Mucosa of gallbladder (tissue), 1 donor: ENCODE measurements at places on chromosomes 5 and 9. TPM values are rescaled to one million over a fixed set of nuclear protein-coding genes. Genes with fewer than 3 reads are reported as not detected.

- DNase-seq, result no peak
These were observed 11.3 kb downstream of the FOXD1 start for GRCh38 chr5:73437101-73437776.

DNA sequence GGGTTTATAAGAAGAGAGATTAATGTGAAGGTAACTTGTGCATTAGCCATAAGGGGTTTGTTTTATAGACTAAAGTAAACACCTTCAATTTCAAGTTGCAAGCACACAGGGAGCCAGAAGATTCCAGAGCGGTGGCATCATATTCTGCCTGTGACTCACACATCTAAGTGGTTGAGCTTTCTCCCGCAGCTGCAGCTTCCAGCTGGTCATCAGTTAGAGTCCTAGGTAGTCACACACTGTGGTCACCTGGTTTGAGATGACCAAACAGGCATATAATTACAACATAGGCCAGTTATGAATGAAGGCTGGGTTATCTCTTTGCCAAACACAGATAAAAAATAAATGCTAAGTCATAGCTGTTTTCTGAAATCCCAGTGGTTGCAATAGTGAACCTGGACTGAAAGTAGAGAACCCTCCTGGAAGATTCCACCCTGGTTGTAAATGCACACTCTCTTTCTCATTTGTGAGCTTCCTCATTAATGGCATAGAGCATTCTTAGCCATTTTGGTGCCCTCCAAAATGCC is 171.3 kb downstream of the GDNF start:
- DNase-seq, result peak; percentile 69

GRCh38 chr5:74251141-74252035 is 389.1 kb downstream of the ENC1 start:
- no peak for DNase-seq

DNA sequence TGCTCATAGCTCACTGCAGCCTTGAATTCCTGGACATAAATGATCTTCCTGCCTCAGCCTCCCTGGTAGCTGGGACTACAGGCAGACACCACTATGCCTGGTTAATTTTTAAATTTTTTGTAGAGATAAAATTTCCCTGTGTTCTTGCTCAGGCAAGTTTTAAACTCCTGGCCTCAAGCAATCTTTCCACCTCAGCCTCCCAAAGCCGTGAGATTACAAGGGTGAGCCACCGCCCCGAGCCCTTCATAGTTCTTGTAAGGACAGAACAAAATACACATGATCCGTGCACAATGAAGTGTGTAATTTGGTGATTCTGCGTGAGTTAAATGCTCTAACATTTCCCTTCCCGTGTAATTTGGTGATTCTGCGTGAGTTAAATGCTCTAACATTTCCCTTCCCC is 27.7 kb upstream of the MYO10 start:
- no peak for DNase-seq

CFAP77 gene
- total RNA-seq, result not detected
